ENCODE measurements at places on chromosomes 7 and 10.

DNA sequence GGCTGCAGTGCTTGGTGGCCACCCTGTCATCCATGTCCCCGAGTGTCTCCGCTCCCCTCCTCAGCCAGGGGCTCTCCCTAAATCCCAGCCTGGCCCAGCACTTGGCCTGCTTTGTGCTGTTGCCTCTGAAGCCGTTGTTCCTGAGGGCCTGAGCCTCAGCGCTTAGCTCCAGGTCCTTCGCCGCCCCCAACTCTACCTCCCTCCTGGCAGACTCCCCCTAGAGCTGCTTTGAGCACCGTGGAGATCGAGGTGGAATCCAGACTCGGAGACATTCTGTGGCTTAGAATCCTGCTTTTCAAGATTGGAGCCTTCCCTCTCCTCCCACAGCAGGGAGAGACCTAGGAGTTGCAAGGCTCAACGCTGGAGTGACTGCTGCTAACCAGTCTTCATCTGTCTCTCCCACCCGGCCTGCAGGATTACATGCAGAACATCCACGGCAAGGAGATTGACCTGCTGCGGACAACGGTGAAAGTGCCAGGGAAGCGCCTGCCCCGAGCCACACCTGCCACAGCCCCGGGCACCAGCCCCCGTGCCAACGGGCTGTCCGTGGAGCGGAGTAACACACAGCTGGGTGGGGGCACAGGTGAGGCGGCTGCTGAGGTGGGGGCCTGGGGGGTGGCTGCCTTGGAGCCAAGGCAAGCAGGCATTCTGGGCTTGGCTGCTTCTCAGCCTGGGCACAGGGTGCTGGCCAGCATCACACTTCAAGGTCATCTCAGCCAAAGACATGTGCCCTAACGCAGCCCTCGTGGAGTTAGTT, 33.3 kb downstream of the GBX1 start:
- no peak for DNase-seq

GRCh38 chr10:126518218-126519080, 130.2 kb upstream of the ADAM12 start:
- no peak for DNase-seq

DNA sequence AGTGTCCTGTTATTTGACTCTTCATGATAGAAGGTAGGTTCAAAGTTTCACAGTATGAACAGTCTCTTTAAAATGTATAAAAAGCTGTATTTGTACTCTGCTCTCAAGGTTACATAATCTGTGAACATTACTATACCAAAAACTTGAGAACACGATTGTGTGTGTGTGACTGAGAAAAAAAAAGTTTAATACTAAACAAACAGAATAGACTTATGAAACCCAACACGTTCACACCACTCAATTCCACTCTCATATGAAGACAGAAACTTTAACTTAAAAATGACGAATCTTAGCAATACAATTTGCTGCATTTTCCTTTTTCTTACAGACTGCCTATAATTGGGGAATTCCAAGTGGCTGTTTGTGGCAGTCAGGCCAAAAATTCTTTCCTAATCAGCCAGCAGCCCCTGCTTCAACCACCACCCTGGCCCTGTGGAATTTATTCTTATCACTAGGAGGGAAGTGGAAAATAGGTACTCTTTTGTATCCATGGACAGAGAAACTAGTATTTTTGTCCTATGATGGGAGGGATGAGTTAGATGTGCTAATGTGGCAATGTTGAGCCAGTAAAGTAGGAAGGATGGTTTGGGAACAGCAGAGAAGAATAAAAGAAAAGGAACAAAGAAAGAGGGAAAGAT, 42.8 kb downstream of the MINDY3 start:
- DNase-seq = no peak

- no peak for DNase-seq
Observed at GRCh38 chr10:69772933-69773704, 28.6 kb upstream of the COL13A1 start.

DNA sequence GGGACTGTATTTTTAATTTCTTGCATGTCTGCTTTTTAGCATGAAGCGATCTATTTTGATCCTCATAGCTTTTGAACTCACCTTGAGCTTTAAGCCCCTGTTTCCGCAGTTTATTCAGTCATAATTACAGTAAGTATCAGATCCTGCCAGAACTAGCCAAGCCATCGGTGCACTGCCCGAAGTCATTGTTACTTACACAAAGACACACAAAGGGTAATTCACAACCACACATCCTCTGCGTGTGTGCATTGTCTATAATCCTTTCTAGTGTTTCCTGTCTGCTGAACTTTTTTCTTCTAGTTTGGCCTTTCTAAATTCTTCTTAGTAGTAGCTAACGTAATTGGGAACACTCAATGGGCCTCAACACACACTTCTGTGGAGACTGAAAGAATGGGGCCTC, 133.0 kb downstream of the SFMBT2 start:
- no peak for DNase-seq

- DNase-seq = no peak
Observed at GRCh38 chr10:118708571-118708970, 46.2 kb downstream of the CACUL1 start.

DNA sequence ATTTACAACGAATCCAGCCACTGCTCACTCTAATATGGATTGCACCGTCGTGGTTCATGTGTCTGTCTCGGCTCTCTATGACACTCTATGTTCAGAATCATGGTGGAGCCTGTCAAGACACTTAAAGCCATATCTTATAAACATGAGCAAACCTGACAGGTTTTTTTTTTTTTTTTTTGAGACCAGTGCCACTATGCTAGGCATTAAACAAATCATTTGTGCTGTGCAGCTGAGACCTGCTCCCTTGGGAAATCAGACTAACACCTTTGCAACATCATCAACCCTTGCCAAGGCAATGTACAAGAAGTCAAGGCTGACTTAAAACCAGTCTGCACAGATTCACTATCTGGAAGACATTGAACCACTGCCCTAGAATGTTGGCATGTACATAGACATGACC, 181.2 kb upstream of the ANK3 start:
- DNase-seq = no peak

DNA sequence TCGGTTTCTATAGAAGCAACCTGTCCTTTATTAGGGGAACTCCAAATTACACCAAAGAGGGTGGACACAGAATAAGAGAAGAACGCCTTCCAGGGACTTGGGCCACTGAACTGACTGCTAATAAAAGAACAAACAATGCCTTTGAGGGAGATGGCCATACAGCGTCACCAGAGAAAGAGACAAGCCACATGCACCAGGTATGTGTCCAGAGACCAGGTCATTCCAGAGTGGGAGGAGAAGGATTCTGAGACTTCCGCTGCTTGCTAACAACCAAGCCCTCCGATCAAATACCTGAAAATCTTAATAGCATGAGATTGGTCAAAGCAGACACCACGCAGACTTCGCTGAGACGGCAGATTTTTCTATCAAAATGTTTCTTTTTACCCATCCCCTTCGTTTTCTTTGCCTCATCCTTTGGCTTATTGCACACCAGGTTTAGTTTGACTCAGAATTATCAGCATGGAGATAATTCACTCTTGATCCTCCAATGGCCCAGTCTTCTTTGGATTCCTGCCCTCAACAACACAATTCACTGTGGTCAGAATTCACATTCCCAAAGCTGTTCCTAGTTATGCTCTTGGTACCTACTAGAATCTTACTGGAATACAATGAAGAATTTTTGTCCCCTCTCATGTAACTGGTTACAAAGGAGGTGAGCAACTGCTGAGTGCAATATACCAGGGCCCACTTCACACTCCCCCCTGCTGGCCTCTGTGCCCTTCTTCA, 87.4 kb upstream of the DDC start:
- no peak for DNase-seq

Data from stimulated activated CD8-positive, alpha-beta memory T cell treated with anti-CD3 and anti-CD28 coated beads, Interleukin-4, amount 100 ng/mL, for 1 hour (primary cell).